ENCODE measurements at places on chromosomes 7 and 10.

- no peak for DNase-seq
Observed at GRCh38 chr10:17247210-17247609, 19.2 kb downstream of the VIM start.

DNA sequence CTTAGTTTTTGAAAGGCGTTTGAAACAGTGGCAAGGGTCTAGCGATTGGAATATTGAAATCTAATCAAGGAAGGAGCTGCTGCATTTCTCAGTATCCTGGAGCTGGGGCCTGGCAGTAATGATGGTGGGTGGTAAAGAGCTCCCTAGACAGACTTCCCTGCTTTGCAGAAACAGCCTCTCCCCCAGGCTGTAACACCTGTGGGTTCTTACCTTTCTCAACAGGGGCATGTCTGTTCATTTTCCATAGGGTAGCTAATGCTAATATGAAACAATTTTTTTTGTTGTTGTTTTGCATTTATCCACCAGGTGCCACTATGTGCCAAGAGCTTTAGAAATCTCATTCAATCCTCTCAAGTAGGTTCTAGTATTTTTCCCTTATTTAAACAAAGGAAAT, 345.5 kb downstream of the REEP3 start:
- no peak for DNase-seq

GRCh38 chr7:100577507-100577906, 3.8 kb upstream of the SAP25 start:
- DNase-seq: no peak

GRCh38 chr7:17502213-17503060, 204.0 kb downstream of the AHR start:
- DNase-seq: no peak

DNA sequence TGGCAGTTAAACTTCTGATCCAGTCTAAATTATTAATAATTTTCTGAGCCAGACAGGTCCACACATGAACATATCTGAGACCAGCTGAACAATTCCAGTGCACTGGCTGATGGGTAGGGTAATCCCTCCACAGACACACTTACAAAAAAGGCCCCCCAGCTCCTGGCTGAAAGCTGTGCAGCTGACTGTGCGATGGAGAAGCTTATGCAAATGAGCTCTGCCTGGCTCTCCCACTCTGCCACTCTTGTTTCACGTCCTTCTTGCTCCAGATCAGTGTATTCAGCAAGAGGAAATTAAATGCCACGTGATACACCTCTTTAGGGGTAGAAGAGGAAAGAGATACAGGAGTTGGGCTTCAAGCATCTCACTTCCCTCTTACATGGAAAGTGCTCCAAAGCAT, 76.4 kb upstream of the FEZF1 start:
- no peak for DNase-seq

GRCh38 chr10:78742406-78742729, 326.4 kb upstream of the ZMIZ1 start:
- no peak for DNase-seq

DNA sequence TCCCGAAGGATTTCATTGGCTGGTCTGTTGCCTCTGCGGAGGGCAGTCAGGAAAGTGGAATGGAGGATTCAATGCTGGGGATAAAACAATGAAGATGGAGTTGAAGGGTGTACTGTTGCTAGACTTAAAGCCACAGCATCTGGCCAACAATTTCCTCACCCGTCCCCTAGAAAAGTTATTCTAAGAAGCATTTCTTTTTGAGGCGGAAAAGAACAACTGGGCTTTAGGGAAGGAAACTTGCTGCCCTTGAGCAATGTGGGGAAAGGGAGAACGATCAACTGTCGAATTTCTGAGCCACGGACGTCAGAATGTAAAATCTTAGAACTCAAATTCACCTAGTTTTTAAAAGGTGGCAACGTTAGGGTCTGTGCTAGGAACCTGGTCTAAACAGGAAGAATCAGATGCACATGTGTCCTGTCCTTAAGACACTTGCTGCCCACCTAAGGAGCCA, 664 bp downstream of the FMC1 start:
- no peak for DNase-seq

DNA sequence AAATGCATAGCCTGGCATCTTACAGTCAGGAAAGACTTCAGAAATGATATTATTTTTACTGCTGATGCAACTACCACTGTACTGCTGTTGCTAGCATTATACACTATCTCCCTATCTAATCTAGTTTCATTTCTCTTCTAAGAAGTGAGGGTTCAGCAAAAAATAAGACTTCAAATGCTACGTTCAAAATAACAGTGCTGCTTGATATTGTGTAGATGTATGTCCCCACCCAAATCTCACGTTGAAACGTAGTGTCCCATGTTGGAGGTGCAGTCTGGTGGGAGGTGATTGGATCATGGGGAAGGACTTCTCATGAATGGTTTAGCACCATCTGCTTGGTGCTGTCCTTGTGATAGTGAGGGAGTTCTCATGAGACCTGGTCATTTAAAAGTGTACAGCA, 129.4 kb downstream of the ANK3 start:
- no peak for DNase-seq

DNA sequence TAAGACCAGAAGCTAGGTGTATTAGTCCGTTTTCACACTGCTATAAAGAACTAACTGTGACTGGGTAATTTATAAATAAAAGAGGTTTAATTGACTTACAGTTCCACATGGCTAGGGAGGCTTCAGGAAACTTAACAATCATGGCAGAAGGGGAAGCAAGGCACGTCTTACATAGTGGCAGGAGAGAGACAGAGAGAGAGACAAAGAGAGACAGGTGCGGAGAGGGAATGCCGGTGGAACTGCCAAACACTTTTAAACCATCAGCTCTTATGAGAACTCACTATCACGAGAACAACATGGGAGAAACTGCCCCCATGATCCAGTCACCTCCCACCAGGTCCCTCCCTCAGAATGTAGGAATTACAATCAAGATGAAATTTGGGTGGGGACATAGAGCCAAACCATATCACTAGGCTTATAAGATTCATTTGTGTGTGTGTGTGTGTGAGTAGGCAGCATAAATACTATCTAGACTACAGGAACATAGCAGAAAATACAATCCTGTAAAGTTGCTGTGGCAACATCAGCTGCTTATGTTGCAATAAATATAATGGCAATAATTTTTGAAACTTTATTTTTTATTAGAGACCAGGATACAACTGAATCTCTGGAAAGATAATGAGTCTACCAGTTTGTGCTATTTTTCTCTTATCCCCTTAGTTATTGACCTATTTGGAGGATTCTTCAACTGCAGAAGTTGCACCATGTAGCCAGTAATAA, 77.1 kb downstream of the NRF1 start:
- no peak for DNase-seq

DNA sequence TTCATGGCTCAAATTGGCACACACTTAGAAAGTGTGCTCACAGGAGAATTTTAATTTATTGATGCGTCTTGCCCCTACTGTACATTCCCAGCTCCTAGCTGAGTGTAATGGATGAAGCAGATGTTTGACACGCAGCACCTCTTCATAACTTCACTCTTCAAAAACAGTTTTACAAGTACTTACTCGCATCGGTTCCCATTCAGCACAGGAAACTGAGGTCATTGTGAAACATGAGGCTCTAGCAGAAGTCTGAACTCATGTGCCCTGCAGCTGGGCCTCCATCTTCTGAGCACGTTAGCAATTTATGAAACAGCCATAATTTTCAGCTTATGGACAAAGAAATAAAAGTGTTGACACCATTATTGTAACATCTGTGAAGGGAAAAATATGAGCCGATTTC, 558.9 kb upstream of the MGMT start:
- no peak for DNase-seq

DNA sequence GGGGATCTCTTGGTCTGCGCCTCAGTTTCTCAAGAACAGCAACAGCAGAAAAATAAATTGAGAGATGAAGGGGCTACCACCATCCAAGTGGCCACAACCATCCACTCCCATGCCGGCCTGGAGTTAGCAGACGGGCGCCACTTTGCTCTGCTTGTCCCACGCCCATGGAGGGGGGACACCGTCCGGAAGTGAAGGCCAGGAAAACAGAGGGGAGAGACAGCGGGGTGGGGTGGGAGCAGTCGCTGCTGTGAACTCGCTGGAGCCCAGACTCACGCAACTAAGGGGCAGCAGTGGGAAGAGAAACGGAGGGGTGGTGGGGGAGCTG, 135.4 kb downstream of the KIF20B start:
- no peak for DNase-seq

GRCh38 chr7:2863461-2864066, 19.5 kb upstream of the GNA12 start:
- DNase-seq: peak; percentile 33

GRCh38 chr7:32330602-32331001, 159.6 kb downstream of the LSM5 start:
- DNase-seq: no peak

DNA sequence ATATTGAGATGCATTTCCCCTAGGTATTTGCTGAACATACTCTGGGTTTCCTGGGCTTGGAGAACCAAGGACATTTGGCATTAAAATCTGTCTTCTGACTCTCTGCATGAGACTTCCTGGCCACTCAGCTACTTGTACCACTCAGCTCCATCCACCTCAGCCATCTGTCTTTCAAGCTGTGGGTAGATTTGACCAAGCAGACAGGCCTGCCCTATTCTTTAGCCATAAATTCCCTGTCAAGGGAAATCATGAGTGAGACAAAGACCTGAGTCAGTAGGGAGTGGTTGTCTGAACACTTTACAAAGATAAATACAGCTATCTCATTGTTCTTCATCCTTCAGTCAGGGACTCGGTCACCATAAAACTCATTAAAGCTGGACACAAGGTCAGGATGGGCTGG, 399.1 kb downstream of the GPAM start:
- no peak for DNase-seq

DNA sequence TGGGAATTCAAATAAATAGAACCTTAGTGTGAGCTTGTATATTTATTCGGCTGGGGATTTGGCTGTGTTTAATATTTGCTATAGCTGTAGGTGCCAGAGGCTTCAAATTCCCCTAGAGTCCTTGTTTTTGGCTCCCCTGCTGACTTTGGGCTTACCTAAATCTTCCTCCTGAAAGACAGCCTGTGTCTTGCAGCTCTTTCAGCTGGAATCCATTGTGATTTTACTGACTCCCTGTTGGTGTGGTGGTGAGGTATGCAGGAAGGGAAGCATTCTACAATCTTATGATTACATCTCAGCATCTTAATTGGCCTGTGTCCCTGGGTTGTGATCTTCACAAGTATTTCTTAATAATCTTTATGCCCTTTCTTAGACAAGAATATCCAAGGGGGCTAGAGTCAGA, 25.9 kb downstream of the FOXI2 start:
- DNase-seq: no peak

GRCh38 chr7:22566592-22566991, 66.6 kb upstream of the STEAP1B start:
- no peak for DNase-seq

DNA sequence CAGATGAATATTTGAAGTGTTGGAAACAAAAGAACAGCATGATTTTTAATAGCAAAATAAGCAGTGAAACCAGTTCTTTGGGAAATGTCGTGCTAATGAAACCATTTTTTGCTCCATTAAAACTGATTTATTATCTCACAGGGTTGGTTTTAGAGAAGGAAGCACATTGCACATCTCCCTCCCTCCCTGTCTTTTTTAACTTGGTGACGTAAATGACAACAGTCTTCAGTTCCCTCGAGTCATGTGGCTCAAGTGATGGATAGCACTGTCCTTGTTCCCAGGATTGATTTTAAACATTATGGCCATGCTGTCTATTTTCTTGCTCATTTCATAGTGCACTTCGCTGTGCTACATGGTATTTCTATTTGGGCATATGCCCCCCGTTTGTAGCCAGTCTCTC, 105.9 kb downstream of the DOCK1 start:
- DNase-seq: no peak

GRCh38 chr10:26486990-26487850, 49.1 kb downstream of the APBB1IP start:
- peak; percentile 28 for DNase-seq

GRCh38 chr7:2106924-2107323, 125.8 kb downstream of the MAD1L1 start:
- DNase-seq: no peak

GRCh38 chr10:29120216-29120615, 168.7 kb upstream of the LYZL1 start:
- no peak for DNase-seq

DNA sequence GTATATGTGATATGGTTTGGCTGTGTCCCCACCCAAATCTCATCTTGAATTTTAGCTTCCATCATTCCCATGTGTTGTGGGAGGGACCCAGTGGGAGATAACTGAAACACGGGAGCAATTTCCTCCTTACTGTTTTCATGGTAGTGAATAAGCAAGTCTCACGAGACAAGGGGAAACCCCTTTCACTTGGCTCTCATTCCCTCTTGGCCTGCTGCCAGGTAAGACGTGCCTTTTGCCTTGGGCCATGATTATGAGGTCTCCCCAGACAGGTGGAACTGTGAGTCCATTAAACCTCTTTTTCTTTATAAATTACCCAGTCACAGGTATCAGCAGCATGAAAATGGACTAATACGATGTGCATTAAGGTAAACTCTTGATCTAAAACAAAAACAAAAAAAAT, 357.1 kb upstream of the AOAH start:
- no peak for DNase-seq

DNA sequence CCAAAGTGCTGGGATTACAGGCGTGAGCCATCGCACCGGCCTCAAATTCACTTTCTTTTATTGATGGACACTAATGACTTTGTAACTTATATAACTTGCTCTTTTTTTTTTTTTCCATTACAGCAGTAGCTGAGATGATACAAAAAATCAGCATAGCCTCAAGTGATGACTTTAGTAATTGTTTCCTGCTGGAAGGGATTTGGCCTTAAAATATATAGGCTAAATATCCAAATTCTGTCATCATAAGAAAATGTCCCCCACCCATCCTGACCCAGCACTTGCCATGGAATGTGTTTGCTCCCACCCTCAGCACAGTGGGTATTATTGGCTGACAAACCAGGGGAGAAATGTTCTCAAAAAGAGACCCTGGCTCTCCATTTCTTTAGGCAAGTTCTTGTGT, 1264.1 kb upstream of the AUTS2 start:
- DNase-seq: no peak

GRCh38 chr7:155874411-155874810, 62.1 kb upstream of the SHH start:
- no peak for DNase-seq

DNA sequence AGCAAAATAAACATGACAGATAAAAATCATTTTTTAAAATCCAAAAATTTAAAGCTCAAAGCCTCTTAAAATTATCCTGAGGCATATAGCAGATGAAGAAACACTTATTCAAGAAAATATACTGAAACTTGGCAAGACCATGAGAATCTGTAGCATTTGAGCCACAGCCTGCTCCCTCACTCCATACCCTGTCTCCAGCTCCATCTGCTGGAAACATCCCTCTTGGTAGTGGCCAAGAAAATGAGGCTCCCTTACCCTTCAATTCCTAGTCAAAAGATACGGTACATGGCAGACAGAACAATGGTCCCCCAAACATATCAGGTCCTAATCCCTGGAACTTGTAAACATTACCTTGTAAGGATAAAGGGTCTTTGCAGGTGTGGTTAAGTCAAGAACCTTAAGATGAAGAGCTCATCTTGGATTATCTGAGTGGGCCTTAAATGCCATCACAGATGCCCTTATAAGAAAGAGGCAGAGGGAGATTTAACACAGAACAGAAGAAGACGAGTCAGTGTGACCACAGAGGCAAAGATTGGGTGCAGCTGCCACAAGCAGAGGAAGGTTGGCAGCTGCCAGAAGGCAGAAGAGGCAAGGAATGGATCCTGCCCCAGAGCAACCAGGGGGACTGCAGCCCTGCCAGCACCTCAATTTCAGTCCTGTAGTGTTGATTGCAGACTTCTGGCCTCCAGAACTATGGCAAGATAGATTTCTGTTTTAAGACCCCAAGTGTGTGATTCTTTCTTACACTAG, 149.4 kb downstream of the ZNF248 start:
- DNase-seq: no peak

- DNase-seq: no peak
Observed at GRCh38 chr10:34112171-34112782, 702.8 kb downstream of the PARD3 start.

- no peak for DNase-seq
Observed at GRCh38 chr10:123272171-123272570, 118.0 kb downstream of the BUB3 start.

All from activated CD4-positive, alpha-beta T cell treated with anti-CD3 and anti-CD28 coated beads, Interleukin-2, amount 50 U/mL, for 24 hours (primary cell).